Aorta (tissue), 5 donors: ENCODE measurements at places on chromosomes 3 and 15.

DNA sequence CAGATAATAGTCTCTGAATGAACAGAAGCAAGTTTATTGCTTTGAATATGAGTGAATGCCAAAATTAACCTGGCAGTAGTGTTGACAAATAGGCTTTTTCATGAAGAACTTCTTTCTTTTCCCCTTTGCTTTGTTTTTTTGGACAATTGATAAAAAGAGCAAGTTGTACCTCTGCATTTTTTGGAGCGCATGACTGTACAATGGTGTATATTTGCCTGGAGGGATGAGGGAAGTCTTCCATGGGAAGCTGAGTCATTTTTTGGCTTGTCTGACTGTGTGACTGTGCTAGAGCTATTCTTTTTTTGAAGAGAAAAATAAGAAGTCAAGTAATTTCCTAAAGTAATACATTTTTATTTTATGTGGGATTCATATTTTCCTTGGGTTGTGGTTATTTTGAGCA, 186.9 kb downstream of the KLHL25 start:
- H3K4me1 ChIP-seq = no peaks in the 10 kb centered on the region
- H3K36me3 ChIP-seq = no peaks in the 10 kb centered on the region
- H3K27ac ChIP-seq = no peak overlapping the region
- DNase-seq = no peak
- H3K4me3 ChIP-seq = no peak overlapping the region

GRCh38 chr15:29008846-29009245, 123.1 kb downstream of the APBA2 start:
- no peak for DNase-seq
- no peaks in the 10 kb centered on the region for H3K36me3 ChIP-seq
- H3K27me3 ChIP-seq = no peaks in the 10 kb centered on the region
- H3K27ac ChIP-seq = no peak overlapping the region

DNA sequence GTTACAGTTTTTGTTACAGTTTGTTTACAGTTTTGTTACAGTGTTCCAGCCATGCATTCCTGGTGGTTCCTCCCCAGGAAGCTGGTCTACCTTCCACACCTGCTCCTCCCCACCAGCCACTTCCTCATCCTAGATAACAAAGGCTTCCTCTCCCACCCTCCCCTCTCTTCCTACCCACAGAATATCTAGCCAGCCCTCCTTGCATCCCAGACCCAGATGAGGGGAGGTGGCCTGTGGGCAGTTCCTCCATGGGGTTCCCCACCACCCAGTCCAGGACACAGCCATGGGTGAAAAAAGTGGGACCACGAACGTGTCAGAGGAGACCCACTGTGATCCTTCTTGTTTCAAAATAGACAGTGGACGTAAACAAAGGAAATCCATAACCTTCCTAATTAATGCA, 122.8 kb upstream of the ABHD17C start:
- no peaks in the 10 kb centered on the region for H3K4me1 ChIP-seq
- H3K27me3 ChIP-seq = no peaks in the 10 kb centered on the region
- H3K27ac ChIP-seq = no peak overlapping the region
- H3K4me3 ChIP-seq = no peak overlapping the region
- no peaks in the 10 kb centered on the region for H3K36me3 ChIP-seq
- no peak for DNase-seq

DNA sequence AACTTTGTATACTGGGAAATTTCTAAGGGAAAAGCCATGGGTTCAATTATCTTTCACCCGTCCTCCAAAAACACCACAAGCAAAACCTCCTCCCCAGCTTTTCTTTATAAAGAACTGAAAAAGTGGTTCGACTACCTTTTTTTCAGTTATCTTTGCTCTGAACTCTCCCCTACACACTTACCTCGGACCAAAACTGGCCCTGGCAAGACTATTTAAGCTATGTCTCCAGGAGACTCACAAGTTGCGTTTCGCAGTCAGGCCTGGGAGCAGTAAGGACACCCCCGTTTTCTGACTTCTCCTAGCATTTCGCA, 645 bp downstream of the COPS2 start:
- no peak overlapping the region for H3K27ac ChIP-seq
- H3K4me1 ChIP-seq = no peaks in the 10 kb centered on the region
- H3K27me3 ChIP-seq = no peaks in the 10 kb centered on the region
- DNase-seq = no peak

DNA sequence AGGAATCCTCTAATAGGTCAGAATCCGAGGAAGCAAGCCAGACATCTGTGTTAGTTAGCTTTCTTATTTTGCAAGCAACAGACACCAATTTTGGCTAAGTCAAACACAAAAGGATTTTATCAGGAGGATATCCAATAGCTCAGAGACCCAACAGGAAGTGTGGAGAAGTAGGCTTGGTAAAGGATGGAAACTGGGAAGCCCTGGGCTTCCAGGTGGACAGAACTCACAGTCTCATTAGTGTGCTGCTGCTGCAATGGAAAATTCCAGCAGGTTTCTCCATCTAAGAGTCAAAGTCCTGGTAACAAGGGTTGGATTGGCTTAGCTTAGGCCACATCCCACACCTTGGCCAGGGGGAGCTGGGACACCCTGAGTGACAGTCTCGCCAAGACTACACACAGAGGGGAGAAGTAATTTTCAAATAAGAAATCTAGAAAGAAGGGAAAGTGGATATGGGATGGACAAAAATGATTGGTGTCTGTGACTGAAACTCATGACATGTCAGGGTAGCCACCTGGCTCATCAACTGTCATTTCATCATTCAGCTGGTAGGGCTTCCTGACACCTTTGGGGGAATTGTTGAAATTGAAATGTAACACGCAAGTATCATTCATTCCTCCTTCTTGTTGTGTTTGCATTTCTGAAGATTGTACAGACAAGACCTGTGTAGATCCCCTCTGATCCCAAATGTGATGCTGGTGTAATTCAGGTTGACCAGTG, 158.6 kb downstream of the THSD4 start:
- H3K4me3 ChIP-seq = no peak overlapping the region
- no peak for DNase-seq
- H3K27ac ChIP-seq = peak overlapping the region; percentile 17
- no peaks in the 10 kb centered on the region for H3K36me3 ChIP-seq

DNA sequence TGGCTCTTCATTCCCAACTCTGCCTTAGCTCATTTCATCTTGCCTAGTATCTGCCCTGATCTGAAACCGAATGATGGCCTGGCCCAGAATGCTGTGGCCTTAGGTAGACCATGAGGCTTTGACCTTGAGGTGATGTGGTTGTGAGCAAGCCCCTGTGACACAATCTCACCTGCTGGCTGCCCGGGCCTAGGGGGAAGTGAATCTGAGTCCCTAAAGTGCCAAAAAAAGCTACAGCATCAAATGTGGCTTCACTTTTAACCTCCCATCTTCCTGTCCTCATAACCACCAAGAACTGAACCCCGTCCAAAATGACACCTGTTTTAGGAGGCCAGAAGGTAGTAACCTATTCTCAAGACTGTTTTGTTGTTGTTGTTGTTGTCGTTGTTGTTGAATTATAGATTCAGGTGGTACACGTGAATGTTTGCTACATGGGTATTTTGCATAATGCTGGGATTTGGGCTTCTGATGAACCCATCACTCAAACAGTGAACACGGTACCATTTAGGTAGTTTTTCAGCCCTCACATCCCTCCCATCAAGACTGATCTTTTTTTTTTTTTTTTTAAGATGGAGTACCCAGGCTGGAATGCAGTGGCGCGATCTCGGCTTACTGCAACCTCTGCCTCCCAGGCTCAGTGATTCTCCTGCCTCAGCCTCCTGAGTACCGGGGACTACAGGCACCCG, 54.6 kb downstream of the MCCC1 start:
- H3K4me1 ChIP-seq = no peaks in the 10 kb centered on the region
- no peak for DNase-seq
- H3K36me3 ChIP-seq = no peaks in the 10 kb centered on the region
- H3K27me3 ChIP-seq = no peaks in the 10 kb centered on the region

DNA sequence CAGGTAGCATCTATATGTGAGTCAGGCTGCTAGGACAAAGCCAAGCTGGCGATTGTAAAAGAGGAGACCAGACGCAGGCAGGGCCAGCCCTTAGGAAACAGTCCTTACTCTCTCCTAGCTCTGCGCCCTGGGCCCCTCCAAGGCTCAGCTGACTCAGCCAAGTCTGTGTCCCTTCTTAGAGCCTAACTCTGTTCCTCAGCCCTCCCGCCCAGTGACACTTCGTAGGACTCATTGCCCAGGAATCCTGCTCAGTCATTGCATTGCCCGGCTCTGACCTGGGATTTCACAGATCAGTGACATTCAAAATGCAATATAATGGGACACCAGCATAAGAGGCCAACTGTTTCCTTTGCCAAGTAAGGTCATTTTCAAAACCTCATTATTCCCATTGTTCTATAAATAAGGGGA, 244.2 kb downstream of the TLE3 start:
- no peak for DNase-seq
- no peaks in the 10 kb centered on the region for H3K4me1 ChIP-seq
- H3K27ac ChIP-seq = no peak overlapping the region
- no peaks in the 10 kb centered on the region for H3K36me3 ChIP-seq
- no peaks in the 10 kb centered on the region for H3K27me3 ChIP-seq

DNA sequence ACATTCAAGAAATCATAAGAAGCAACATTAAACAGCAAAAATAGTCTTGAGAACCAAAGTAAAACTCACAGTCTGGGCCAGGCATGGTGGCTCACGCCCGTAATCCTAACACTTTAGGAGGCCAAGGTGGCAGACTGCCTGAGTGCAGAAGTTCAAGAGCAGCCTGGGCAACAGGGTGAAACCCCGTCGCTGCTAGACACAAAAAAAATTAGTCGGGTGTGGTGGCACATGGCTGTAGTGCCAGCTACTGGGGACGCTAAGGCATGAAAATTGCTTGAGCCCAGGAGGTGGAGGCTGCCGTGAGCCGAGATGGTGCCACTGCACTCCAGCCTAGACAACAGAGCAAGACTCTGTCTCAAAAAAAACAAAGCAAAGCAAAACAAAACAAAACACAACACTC, 117.7 kb upstream of the GOLGA6L6 start:
- H3K27me3 ChIP-seq = no peaks in the 10 kb centered on the region
- peak; percentile 46 for DNase-seq
- no peaks in the 10 kb centered on the region for H3K4me1 ChIP-seq
- H3K4me3 ChIP-seq = no peak overlapping the region

- DNase-seq = no peak
- H3K4me1 ChIP-seq = no peaks in the 10 kb centered on the region
- no peak overlapping the region for H3K4me3 ChIP-seq
- no peak overlapping the region for H3K27ac ChIP-seq
- H3K27me3 ChIP-seq = no peaks in the 10 kb centered on the region
- no peaks in the 10 kb centered on the region for H3K36me3 ChIP-seq
These were observed 87.0 kb upstream of the LMOD3 start for GRCh38 chr3:69209413-69209812.

- H3K27ac ChIP-seq = no peak overlapping the region
- H3K4me1 ChIP-seq = no peaks in the 10 kb centered on the region
- H3K4me3 ChIP-seq = no peak overlapping the region
These were observed 187.7 kb downstream of the ITPR1 start for GRCh38 chr3:4680871-4681300.

- H3K36me3 ChIP-seq = no peaks in the 10 kb centered on the region
- H3K4me1 ChIP-seq = peaks cover 7% of the 10 kb centered on the region
- H3K27ac ChIP-seq = no peak overlapping the region
- no peaks in the 10 kb centered on the region for H3K27me3 ChIP-seq
- DNase-seq = no peak
- no peak overlapping the region for H3K4me3 ChIP-seq
These were observed 26.1 kb downstream of the CTDSPL start for GRCh38 chr3:37887824-37888223.

DNA sequence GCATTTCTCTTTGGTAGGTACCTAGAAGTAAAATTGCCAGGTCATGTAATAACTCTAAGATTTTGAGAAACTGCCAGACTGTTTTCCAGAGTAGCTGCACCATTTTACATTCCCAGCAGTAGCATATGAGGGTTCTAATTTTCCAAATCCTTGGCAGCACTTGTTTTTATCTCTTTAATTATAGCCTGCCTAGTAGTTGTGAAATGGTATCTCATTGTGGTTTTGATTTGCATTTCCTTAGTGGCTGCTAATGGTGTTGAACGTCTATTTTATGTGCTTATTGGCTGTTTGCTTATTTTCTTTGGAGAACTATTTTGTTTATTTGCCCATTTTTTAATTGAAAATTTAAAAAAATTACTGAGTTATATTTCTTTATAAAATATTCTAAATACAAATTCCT, 117.9 kb downstream of the TCF12 start:
- H3K27me3 ChIP-seq = no peaks in the 10 kb centered on the region
- DNase-seq = no peak
- no peak overlapping the region for H3K4me3 ChIP-seq
- no peaks in the 10 kb centered on the region for H3K36me3 ChIP-seq
- peaks cover 5% of the 10 kb centered on the region for H3K4me1 ChIP-seq

GRCh38 chr3:127135241-127136023, 57.5 kb upstream of the PRR23E start:
- no peaks in the 10 kb centered on the region for H3K27me3 ChIP-seq
- peak; percentile 85 for DNase-seq
- no peak overlapping the region for H3K27ac ChIP-seq
- H3K36me3 ChIP-seq = no peaks in the 10 kb centered on the region
- no peaks in the 10 kb centered on the region for H3K4me1 ChIP-seq

GRCh38 chr15:58443308-58443707, 11.5 kb downstream of the LIPC start:
- H3K27me3 ChIP-seq = no peaks in the 10 kb centered on the region
- DNase-seq = no peak
- H3K4me1 ChIP-seq = peaks cover 5% of the 10 kb centered on the region
- H3K36me3 ChIP-seq = no peaks in the 10 kb centered on the region
- no peak overlapping the region for H3K4me3 ChIP-seq

DNA sequence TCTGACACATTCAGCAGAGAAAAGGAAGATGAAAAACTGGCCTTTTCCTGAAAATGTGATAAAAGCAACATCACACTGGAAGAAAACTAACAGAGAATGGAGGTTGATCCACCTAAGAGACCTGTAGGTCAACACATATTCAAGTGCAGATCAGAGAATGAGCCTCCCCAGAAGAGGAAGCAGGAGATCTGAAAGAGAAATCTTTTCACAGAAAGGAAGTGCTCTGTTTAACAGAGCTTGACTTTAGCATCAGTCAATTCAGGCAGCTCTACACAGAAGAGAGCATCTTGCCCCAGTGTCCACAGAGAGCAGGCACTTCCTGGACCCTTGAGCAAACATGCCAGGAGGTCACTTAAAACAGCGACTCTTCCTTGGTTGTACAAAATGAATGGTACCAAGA, 655.4 kb upstream of the GBE1 start:
- H3K4me1 ChIP-seq = no peaks in the 10 kb centered on the region
- DNase-seq = no peak
- H3K27me3 ChIP-seq = no peaks in the 10 kb centered on the region
- no peaks in the 10 kb centered on the region for H3K36me3 ChIP-seq

GRCh38 chr3:182843478-182843877, 50.2 kb downstream of the ATP11B start:
- no peak overlapping the region for H3K27ac ChIP-seq
- DNase-seq = no peak
- no peaks in the 10 kb centered on the region for H3K36me3 ChIP-seq
- no peaks in the 10 kb centered on the region for H3K4me1 ChIP-seq
- no peaks in the 10 kb centered on the region for H3K27me3 ChIP-seq

- H3K4me3 ChIP-seq = no peak overlapping the region
- no peak overlapping the region for H3K27ac ChIP-seq
- no peaks in the 10 kb centered on the region for H3K36me3 ChIP-seq
- no peak for DNase-seq
- H3K4me1 ChIP-seq = no peaks in the 10 kb centered on the region
- H3K27me3 ChIP-seq = no peaks in the 10 kb centered on the region
These were observed 6.3 kb downstream of the ZNF774 start for GRCh38 chr15:90358124-90359033.

GRCh38 chr3:136067211-136067610, 101.7 kb downstream of the PPP2R3A start:
- DNase-seq = no peak
- no peak overlapping the region for H3K27ac ChIP-seq
- H3K4me1 ChIP-seq = no peaks in the 10 kb centered on the region
- no peak overlapping the region for H3K4me3 ChIP-seq

GRCh38 chr15:52440414-52440813, 88.3 kb downstream of the MYO5A start:
- no peaks in the 10 kb centered on the region for H3K27me3 ChIP-seq
- H3K4me3 ChIP-seq = no peak overlapping the region
- no peak overlapping the region for H3K27ac ChIP-seq
- no peaks in the 10 kb centered on the region for H3K4me1 ChIP-seq
- no peak for DNase-seq
- H3K36me3 ChIP-seq = no peaks in the 10 kb centered on the region
